ENCODE measurements at places on chromosomes 7 and 10. TPM values are rescaled to one million over a fixed set of nuclear protein-coding genes. Genes with fewer than 3 reads are reported as not detected.
A peak's percentile ranks its signal among the peaks of the same experiment; 100 is the strongest.

The VSIR gene
- total RNA-seq: 15.2 TPM

The MYH16 gene
- not detected for total RNA-seq

The EFCAB10 gene
- total RNA-seq: 17.3 TPM

The ANXA7 gene
- 158 TPM for total RNA-seq

The CYP3A5 gene
- total RNA-seq: 0.96 TPM

The TMEM178B gene
- total RNA-seq: not detected

The LRRD1 gene
- total RNA-seq: not detected

The GNAT3 gene
- total RNA-seq: not detected

The PRKRIP1 gene
- 33.9 TPM for total RNA-seq

The DIP2C gene
- 0.09 TPM for total RNA-seq

The STEAP1 gene
- total RNA-seq: 3.5 TPM

The MCM10 gene
- 68.1 TPM for total RNA-seq

The PON2 gene
- 14.6 TPM for total RNA-seq

The RRP12 gene
- total RNA-seq: 64.4 TPM

The ABCF2 gene
- 122 TPM for total RNA-seq

The DNAJB9 gene
- 9.0 TPM for total RNA-seq

- no peak for DNase-seq
Observed at GRCh38 chr7:157373493-157373892, 36.7 kb downstream of the DNAJB6 start.

DNA sequence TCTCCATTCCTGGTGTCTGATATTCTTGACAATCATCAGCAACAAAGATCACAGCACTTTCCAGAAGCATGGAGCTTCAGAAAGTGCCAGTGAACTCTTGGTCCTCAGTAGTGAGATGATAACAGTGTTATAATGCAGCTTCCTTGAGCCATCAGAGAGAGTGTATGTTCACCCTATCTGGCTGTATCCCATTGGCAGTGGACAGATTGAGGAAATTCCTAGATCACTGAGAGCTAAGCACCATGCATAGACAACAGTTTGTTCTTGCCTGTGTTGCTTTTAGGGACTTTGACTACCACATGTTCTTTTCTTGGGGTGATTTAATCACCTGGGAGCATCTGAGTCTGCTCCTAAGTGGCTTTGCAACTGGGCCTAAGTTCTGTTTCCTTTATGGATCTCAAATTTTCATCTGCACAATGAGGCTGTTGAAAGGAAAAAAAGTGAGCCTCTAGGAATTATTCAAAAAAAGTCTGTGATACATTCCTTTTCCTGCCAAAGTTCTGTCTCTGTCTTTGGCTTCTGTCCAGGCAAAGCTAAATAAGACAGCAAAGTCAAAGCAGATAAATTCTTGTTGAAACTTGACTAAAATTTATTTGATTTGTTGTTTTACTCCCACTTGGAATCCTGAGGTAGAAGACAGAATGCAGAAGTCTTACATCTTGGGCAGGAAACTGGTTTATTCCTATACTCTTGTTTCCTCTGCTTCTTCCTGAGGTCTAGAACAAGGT is 14.5 kb upstream of the ZNF282 start:
- DNase-seq: no peak

DNA sequence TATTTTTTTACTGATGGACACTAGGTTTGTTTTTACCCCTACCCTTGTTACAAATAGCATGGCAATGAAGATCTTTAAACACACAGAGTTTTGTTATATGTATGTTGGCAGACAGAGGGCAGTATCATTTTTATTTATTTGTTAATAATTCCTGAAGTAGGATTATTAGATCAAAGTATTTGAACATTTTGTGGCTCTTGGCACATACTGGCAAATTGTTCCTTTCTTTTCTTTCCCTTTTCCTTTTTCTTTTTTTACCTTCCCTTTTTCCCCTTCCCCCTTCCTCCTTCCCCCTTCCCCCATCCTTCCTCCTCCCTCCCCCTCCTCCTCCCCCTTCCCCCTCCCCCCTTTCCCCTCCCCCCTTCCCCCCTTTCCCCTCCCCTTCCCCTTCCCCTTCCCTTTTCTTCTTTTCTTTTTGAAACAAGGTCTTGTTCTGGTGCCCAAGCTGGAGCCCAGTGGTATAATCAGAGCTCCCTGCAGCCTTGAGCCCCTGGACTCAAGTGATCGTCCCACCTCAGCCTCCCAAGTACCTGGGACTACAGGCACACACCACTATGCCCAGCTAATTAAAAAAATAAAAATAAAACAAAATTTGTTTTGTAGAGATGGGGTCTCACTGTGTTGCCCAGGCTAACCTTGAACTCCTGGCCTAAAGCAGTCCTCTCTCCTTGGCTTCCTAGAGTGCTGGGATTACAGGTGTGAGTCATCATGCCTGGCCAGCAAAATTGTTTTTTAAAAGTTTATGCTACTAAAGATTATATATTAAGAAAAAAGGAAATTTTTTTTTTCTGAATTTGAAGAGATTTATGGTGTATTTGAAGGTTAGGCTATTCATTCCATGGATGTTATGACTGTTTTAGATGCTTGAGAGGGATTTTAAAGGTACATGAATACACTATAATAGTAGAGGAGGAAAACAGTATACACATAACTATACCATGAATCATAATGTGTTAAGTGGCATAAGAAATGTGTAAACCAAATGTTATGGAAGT is 39.3 kb downstream of the SEPTIN7 start:
- DNase-seq: no peak

DNA sequence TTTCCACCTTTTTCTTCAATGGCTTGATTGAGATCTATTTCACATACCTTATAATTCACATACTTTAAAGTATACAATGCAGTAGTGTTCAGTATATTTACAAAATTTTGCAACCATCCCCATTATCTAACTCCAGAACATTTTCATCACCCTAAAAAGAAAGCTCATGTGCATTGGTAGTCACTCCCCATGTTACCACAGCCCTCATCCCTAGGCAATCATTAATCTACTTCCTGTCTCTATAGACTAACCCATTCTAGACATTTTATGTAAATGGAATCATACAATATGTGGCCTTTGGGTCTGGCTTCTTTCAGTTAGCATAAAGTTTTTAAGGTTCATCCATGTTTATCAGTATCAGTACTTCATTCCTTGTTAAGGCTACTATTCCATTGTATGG is 214.2 kb downstream of the WDR11 start:
- DNase-seq: no peak

DNA sequence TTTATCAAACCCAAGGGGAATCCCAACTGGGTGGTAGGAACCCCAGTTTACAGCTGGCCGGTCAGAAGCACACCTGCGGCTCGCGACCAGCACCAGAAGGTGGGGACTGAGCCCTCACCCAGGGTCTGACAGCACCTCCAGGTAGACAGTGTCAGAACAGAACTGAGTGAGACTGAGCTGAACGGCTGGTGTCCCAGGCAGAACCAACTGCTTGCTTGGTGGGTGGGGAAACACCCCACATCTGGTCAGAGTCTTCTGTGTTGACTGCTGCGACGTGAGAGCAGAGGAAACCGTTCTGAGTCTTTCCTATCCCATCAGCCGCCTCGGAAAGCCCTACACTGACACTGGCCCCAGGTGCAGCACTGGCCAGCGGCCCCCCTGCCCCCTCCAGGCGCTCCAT is 160.7 kb downstream of the MAD1L1 start:
- no peak for DNase-seq

- no peak for DNase-seq
Observed at GRCh38 chr10:88280518-88280917, 302.6 kb downstream of the RNLS start.

- no peak for DNase-seq
Observed at GRCh38 chr10:23038172-23038571, 57.2 kb upstream of the MSRB2 start.

GRCh38 chr10:99869581-99870122 is 87.2 kb downstream of the ABCC2 start:
- no peak for DNase-seq

DNA sequence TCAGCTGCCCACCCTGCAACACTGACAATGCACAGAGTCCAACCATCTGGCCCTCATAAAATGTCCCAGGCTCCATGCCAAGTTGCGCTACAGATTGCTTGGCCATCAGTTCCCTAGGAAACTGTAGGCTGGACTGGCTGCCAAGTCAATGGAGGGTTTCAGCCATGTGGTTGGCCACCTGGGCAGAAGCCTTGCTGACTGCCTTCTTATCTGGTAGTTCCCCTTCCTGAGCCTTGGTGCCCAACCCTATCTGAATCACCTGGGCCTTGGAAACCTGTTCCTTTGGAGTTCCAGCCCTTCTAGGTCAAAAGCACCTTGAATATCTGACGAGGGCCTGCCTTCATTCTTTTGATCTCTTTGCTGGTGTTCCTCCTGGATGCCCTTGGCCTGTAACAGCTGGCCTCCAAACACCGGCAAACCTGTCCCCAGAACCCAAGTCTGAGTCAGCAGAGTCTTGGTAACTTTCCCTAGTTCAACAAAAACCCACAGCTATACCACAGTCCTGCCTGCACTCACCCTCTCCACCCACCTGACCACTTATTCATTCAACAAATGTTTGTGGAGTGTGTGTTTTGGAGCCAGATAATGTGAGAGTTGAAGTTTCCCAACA is 37.4 kb upstream of the KDM7A start:
- no peak for DNase-seq

- no peak for DNase-seq
Observed at GRCh38 chr10:128481152-128481840, 355.1 kb upstream of the MKI67 start.

GRCh38 chr10:55630491-55631056 is 730.5 kb downstream of the ZWINT start:
- DNase-seq: no peak

- peak; percentile 54 for DNase-seq
Observed at GRCh38 chr7:128035712-128036111, 4.5 kb upstream of the LRRC4 start.

DNA sequence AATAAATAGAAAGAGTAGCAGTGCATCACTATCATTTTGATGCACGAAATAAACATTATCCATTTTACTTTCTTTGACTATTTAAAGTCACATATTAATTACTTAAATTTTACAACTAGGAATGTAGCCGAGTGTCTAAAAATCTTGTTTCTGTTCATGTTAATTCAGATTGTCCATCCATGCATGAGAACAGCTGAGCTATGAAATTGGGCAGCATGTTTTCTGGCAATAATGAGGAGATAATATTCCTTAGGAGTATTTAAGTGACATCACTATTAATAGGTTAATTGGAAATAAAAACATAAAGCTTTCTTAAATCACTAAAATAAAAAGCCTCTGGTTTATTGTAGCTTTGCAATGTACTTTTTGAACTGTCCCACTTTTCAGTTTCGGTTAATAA is 293.8 kb downstream of the PHTF2 start:
- DNase-seq: no peak

GRCh38 chr10:13834581-13835286 is 248.0 kb downstream of the PRPF18 start:
- DNase-seq: no peak

DNA sequence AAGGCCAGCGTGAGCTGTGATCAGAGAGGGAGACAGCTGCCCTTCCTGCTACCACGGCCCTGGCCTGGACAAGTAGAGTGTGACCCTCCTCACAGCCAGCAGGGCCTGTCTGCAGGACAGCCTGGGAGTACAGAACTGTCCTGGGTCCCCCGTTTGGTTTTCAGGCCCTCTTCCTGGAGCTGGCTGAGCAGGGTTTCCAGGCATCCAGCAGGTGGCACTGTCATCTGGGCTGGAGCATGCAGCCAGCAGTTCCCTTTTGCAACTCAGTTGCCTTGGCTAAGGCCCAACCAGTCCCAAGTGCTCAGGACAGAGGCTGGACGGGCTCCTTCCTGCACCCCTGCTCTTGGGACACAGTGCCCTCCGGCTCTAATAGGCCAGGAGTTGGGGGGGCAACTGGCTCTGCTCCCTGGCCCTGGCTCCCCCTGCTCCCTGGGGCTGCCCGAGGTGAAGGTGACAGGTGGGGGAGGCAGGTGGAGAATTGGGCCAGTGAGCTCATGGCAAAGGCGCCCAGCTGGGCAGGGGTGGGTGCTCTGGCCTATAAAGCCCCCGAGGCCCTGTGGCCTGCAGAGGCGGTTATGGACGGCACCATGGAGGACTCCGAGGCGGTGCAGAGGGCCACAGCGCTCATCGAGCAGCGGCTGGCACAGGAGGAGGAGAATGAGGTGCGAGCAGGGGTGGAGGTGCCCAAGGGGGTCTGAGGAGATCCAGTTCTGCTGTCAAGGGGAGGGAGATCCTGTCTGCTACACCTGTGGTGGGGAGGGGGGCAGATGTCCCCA is at the start of gene ANKRD2:
Gene ANKRD2, plus strand, starts transcription at position 566 of the 776 bp plus-strand sequence. Its CDS starts 10 bp downstream, at position 576.
- peak; percentile 63 for DNase-seq

GRCh38 chr7:41027428-41028115 is 675.3 kb downstream of the INHBA start:
- no peak for DNase-seq

GRCh38 chr7:4030346-4030950 is 651.6 kb upstream of the FOXK1 start:
- no peak for DNase-seq

DNA sequence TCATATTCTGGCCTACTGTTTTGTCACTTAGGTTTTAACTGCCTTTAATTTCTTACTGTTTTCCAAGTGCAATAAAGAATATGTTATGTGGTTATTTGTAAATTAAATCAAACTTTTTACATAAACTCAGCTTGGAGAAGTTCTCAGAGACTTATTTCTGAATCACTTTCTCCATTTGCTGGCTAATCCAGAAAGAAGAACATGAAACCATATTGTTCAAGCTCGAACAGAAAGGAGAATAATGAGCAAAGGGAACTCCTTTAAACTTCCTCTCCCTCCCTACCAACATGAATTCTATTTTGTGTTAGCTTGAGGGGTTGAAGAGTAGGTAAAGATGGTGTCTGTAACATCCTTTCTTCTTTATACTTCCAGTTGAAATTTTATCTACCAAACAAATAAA is 52.3 kb downstream of the SHTN1 start:
- no peak for DNase-seq

GRCh38 chr7:30029696-30030095 is 1.5 kb downstream of the PLEKHA8 start:
- peak; percentile 14 for DNase-seq

Data from K562 (cell line).